ENCODE measurements at places on chromosomes 1 and 21.
A peak's percentile ranks its signal among the peaks of the same experiment; 100 is the strongest.

- DNase-seq, result peak; percentile 38
Observed at GRCh38 chr1:50846224-50846839, 113.7 kb downstream of the FAF1 start.

- no peak for DNase-seq
Observed at GRCh38 chr1:22024485-22025367, 23.3 kb downstream of the CELA3A start.

DNA sequence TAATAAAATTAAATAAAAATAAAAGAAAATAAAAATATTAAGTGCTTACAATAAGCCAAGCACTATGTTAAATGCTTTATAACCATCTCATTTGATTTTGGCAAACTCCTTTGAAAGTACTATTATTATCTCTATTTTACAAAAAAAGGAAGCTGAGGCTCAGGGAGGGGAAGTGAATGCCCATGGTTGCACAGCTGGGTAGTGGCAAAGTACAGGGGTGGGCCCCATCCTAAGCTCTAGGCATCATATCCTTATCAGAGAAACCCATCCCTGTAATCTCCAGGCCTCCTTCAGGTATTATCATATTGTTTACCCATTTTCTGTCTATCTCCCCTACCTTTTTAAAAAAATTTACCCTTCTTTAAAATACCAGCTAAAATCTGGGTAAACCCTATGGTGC, 2.3 kb upstream of the MED18 start:
- no peak for DNase-seq

DNA sequence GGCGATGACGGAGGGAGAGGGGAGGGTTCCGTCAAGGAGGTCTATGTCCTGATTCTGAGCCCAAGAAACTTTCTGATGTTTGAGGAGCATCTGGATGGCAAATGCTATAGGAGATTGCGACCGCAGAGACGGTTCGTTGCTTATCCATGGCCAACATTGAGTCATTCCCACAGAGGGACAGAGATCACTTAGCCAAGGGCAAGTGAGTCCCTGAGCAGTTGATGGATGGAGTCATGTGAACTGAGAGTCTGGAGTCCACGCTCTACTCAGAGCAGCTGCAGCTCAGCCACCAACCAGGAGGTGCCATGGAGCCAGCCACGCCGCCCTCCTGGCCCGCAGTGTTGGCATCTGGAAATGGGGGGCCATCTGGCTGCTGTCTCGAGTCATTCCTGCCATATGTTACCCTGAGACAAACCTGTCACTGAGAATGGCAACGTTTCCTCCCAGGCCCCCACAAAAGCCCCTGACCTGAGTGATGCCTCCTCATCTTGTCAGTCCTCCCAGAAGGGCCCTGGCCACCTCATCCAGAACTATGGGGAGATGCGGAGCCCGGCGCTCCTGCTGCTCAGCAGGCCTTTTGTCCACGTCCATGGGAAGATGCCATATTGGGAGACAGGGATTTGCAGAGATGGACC, 58.6 kb downstream of the ATP5PO start:
- DNase-seq, result no peak

GRCh38 chr1:81391125-81391828, 409.5 kb upstream of the ADGRL2 start:
- no peak for DNase-seq

DNA sequence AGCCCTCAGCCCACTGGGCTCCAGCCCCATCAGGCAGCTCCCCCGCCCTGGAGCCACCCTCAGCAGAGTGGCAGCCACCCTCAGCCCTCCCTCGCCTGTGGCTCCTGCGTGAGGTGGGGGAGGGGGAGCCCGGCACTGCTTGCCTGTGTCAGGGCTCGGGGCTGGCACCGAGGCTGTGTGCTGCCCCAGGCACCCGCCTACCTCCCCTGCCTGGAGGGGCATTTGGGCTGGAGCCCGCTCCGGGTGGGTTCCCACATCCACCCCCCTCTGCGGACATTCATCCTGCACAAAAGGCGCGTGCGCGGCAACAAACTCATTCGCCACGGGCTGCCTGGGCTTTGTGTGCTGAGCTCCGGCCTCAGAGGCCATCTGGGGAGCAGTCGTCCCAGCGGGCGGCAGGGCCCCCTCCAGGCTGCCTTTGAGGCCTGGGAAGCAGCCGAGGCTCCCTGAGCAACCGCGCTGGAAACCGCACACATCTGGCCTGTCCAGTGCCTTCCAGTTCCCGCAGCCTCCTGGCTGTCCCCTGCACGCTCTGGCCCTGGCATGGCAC, 12.6 kb upstream of the TNFRSF14 start:
- DNase-seq, result no peak

DNA sequence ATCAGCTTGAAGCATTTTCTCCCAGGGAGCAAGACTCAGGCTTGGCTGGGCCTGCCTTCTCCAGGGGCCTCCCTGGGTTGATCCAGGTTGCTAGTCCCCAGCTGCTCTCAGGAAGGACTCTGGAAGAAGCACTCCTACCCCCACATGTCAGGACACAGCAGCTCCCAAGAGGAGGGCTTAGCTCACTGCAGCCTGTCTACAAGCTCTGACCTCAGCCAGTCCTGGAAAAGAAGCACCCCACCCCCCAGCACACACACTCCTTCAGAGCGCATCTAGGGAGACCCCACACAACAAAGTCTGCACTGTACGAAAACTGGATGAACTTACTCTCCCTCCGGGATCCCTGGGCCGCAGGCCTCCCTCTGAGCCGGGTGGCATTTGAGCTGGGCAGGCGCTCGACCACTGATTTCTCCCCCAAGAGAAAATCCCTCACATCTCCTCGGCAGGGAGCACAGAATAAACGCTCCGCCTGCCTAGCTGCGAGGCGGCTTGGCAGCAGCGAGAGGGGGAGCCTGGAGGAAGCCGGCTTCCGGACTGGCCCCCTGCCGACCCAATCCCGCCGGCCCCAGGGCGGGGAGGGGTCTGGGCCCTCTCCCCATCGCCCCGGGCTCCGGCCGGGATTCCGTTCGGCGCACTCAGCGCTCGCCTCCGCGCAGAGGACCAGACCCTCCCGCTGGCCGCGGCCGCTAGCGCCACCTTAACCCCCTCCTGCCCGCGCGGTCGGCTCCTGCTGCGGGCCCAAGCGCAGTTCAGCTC, at the start of gene KCNA2:
Gene KCNA2, minus strand, starts transcription at position 458 of the 756 bp plus-strand sequence. CDS start 1,576 bp downstream, outside the sequence.
- no peak for DNase-seq

DNA sequence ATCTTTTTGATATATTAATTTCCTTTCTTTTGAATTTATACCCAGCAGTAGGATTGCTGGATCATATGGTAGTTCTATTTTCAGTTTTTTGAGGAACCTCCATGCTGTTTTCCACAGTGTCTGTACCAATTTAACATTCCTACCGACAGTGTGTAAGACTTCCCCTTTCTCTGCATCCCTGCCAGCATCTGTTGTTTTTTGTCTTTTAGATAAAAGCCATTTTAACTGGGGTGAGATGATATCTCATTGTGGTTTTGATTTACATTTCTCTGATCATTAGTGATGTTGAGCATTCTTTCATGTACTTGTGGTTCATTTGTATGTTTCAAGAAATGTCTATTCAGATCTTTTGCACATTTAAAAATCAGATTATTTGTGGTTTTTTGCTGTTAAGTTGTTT, 62.4 kb upstream of the STUM start:
- DNase-seq, result no peak

- DNase-seq, result no peak
Observed at GRCh38 chr1:61446531-61446991, 278.4 kb downstream of the TM2D1 start.

DNA sequence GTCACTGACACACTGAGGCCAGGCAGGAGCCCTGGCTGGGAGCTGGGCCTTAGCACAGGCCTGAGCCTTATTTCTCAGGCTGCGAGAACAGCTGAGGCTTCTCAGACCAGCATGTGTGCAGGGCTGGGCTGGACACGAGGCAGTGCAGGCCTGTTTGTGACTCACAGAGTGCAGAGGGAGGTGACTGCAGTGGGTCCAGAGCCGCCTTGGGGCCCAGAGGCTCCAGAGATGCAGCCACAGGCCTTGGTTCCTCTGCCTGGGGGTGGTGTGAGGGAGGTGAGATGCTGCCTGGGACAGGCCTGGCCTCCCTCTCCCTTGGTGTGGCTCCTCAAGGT, 61.2 kb upstream of the ETV3 start:
- no peak for DNase-seq

- no peak for DNase-seq
Observed at GRCh38 chr1:170095976-170096748, 21.7 kb upstream of the KIFAP3 start.

GRCh38 chr21:32884062-32884461, 112.5 kb upstream of the PAXBP1 start:
- no peak for DNase-seq

DNA sequence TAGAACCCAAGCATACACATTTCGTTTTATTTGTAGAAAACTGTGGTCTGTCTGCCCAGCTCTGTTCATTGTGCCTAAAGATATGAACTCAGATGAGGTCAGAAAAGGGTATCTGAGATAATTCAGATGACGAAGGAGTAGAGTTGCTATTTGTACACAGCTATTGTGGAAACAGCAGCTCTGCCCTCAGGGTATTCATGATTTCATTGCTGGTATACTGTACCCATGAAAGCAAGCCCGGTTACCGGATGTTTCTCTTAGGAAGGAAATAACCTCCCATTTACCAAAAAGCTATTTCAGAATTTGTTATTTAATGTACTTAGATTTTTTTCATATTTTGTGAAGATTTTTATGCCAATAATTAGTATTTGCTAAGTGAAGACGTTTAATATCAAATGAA, 37.8 kb downstream of the SMAP2 start:
- no peak for DNase-seq

- no peak for DNase-seq
Observed at GRCh38 chr1:184506481-184506880, 119.7 kb downstream of the C1orf21 start.

DNA sequence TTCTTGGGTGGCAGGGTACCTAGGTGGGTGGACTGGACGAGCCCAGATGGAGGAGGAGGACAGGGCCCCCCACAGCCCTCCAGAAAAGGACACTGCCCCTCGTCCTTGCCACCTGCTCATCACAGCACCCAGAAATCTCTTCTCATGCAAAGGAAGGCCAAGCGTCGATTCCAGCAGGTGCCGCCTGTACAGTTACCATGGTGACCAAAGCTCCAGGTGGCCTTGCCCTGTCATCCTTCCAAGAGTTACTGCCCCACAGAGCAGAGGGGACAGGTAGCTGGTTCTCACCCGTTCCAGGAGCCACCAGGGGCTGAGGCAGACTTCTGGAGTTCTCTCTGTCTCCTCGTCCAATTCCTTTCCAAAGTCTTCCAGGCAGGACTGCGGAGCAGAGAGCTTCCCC, 119.9 kb upstream of the VAMP3 start:
- no peak for DNase-seq

GRCh38 chr1:198776602-198777029, 137.8 kb downstream of the PTPRC start:
- DNase-seq, result no peak

GRCh38 chr21:41479686-41480085, 28.3 kb downstream of the TMPRSS2 start:
- DNase-seq, result no peak

GRCh38 chr1:156693848-156694689, 11.3 kb downstream of the CRABP2 start:
- DNase-seq, result peak; percentile 69

All from Calu3 (cell line).